HT-29 (cell line): ENCODE measurements at places on chromosomes 11 and 22.

- no peak for DNase-seq
These were observed 88.4 kb downstream of the GRIK4 start for GRCh38 chr11:120599816-120600420.

- DNase-seq, result no peak
These were observed 92.9 kb downstream of the PTPRJ start for GRCh38 chr11:48073031-48073861.

- no peak for DNase-seq
These were observed 68.5 kb upstream of the IGLL5 start for GRCh38 chr22:22818861-22819855.

DNA sequence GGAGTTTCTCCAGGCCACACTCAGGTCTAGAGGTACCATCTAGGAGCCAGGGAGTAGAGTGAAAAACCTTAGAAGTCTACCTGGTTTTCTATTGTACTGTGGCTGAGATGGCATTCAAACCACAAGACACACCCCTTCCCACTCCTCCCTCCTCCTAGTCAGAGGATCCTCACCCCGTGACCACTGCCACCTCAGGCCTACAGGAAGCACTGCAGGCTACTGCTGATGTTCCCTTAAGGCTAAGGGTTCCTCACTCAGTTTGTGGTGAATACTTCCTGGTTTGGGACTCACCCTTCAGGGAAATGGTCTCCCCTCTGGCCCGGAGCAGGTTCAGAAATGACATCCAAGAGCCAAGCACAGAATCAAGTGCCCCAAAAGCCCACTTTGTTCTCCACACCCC, 1293.9 kb downstream of the JRKL start:
- peak; percentile 67 for DNase-seq

DNA sequence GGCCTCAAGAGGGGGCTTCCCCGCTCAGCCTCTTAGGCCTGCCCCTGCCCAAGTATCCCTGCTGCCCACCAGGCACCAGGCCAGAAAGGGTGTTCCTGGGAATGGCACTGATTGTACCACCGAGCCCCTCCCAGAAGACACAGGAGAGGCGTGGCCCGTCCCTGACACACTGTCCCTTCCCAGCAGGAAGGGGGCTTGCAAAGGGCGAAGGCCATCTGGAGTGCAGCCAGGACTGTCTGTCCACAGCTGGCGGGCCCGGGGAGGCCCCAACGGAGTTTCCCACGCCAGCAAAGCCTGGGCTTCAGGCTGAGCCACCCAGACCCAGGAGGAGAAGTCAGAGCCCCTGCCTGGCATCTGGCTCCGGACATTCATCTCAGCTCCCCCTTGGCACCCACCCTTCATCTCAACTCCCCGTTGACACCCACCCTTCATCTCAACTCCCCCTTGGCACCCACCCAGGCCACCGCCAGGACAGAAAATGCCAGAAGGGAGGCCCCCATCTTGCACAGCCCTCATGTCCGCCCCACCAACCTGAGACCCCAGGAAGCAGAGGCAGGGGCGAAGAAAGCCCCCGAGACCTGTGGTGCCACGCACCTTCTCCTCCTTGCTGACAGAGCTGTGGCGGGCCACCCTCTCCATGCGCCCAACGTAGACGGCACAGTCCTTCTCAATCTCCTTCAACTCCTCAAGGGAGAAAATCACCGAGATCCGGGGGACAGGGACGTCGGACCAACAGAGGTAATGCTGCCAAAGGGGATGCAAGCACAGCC, 19.4 kb downstream of the TUBGCP6 start:
- DNase-seq, result no peak

GRCh38 chr11:73652046-73652730, 5.8 kb downstream of the PLEKHB1 start:
- DNase-seq, result peak; percentile 71
